Stimulated activated CD8-positive, alpha-beta memory T cell treated with anti-CD3 and anti-CD28 coated beads, Interleukin-4, amount 100 ng/mL, for 1 hour (primary cell): ENCODE measurements at places on chromosomes 3 and 15.

DNA sequence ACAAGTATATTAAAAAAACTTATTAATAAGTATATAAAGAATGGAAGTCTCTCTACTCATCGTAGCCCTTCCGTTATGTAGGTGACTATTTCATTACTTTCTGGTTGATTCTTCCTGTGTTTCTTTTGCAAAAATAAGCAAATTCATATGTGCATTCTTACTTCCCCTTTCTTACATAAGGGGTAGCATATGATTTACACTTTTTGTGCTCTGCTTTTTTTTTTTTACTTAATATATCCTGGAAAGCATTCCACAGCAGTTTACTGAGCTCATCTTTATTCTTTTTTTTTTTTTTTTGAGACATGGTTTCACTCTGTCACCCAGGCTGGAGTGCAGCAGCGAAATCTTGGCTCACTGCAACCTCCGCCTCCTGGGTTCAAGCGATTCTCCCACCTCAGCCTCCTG, 12.9 kb downstream of the SCAMP5 start:
- DNase-seq = no peak

GRCh38 chr3:47976135-47976732, 40.0 kb downstream of the MAP4 start:
- no peak for DNase-seq

GRCh38 chr3:30500666-30501399, 105.6 kb upstream of the TGFBR2 start:
- DNase-seq = no peak

DNA sequence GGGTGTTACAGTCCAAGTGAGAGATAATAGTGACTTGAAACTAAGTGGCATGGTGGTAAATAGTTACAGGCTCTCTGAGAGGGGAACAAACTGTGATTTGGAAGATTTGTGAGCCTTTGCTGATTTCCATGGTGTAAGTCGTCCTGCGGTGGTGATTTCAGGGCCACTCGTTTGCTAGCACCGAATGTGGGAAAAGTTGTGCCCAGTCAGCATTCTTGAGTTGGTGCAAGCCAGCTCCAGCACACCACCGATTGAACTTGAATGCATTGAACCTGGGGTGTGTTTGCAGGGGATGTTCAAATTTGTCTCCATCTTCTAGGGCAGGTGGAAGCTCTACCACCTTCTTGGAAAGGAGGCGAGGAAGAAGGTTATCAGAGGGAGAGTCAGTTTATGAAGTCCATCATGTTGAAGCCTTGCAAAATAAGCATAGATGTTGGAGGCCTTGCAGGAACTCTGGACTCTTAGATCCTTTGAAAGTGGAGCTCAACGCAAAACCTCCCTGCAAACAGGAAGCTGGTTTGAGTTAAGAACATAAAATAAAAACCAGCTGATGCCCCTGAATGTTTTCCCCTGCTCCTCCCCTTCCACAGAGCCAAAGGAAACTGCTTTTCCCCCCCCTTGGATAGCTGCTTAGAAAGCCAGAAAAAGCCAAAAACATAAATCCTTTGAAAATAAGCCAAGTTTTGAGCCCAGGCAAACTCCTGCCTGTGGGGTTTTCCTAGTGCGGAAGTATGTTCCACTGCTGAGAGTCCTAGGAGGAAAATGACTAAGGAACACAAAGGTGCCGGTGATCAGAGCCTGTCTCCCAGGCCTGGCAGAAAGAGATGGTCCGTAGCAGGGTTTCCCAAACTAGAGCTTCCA, 21.9 kb downstream of the MAPKBP1 start:
- DNase-seq = no peak

GRCh38 chr15:61556037-61556648, 327.0 kb upstream of the RORA start:
- DNase-seq = no peak

DNA sequence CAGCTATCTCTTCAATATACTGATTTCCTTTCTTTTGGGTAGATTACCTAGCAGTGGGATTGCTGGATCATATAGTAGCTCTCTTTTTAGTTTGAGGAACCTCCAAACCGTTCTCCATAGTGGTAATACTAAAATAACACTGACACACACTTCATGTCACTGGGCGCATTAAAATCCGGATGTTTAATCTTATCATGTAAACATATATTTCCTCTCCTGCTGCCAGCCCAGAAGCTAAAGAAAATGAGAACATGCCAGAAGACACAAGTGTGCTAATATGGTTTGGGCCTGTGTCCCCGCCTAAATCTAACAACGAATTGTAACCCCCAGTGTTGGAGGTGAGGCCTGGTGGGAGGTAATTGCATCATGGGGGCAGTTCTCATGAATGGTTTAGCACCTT, 23.6 kb upstream of the KCNMB2 start:
- no peak for DNase-seq

DNA sequence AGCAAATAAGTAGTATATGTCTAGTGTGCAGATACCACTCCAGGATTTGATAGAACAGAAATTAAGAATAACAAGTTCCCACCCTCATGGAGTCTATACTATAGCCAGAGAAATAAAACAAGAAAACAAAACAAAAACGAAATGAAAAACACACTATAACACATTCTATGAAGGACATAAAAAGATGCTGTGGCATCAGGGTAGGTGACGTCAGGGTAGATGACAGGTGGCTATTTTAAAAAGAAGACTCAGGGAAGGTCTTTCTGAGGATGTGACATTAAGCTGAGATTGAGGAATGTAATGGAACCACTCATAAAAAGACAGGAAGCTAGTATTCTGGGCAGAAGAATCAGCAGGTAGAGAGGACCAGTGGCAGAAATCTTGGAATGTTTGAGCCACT, 469.6 kb downstream of the RAP2B start:
- no peak for DNase-seq

DNA sequence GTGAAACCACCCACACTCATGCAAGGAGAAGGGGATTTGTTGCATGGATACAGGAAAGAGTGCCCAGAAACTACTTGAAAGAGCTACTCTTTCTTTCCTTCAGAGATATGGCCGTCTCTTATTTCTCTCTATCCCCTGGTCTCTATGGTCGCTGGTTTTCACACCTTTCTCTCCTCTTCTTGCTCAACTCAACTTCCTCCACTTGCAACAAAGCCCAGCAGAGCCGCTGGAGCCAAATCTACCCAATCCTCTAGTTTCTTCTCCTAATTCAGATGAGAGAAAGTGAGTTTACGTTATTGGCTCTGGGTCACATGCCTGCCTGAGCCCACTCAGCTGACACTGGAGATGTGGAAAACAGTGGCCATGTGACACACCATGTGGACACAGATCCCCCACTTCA, 215.2 kb downstream of the OSBPL10 start:
- DNase-seq = no peak

DNA sequence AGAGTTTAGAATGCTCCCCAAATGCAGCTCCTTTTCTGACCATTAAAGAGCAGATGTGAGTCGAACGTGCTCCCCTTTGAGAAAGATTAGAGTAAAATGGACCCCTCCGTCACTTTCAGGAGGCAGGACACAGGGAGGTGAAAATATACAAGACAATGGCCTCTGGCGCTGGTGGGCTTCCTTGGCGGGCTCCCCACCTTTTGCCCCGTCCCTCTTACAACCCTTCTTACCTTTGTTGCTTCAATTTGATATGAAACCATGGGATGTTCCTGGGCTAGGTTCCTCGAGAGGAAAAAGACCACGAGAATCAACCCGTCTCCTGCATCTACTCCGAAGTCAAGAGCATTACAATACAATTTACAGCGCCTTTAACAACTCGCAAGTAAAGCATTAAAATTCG, 214.2 kb downstream of the MEIS2 start:
- DNase-seq = no peak

DNA sequence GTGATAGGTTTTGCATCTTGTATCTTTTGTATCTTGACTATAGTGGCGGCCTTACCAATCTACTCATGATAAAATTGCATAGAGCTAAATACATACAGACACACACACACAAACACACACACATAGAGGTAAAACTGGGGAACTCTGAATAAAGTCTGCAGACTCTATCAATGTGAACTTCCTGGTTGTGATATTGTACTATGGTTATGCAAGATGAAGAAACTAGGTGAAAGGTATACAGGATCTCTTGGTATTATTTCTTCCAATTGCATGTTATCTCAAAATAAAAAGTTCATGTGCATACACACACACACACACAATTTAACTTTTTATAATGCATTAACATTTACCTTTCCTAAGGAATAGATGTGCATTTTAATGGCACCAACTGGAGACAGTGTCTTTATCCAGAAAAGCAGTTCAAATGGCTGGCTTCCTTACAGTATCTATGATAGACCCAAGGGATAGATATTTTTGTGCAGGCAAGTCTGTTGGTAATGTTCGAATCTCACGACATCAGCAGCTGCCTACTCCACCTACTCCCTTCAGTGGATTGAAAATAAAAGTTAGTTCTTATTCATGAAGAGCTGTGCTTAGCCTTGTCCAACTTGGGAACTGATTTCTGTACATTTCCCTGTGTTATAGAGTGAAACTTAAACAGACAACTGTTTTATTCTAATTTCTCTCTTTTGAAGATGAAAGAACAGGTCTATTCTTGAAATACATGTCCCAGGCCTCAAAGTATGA, 46.9 kb upstream of the SPRED1 start:
- no peak for DNase-seq

- no peak for DNase-seq
These were observed 79.7 kb upstream of the RASGRF1 start for GRCh38 chr15:79170256-79170664.

DNA sequence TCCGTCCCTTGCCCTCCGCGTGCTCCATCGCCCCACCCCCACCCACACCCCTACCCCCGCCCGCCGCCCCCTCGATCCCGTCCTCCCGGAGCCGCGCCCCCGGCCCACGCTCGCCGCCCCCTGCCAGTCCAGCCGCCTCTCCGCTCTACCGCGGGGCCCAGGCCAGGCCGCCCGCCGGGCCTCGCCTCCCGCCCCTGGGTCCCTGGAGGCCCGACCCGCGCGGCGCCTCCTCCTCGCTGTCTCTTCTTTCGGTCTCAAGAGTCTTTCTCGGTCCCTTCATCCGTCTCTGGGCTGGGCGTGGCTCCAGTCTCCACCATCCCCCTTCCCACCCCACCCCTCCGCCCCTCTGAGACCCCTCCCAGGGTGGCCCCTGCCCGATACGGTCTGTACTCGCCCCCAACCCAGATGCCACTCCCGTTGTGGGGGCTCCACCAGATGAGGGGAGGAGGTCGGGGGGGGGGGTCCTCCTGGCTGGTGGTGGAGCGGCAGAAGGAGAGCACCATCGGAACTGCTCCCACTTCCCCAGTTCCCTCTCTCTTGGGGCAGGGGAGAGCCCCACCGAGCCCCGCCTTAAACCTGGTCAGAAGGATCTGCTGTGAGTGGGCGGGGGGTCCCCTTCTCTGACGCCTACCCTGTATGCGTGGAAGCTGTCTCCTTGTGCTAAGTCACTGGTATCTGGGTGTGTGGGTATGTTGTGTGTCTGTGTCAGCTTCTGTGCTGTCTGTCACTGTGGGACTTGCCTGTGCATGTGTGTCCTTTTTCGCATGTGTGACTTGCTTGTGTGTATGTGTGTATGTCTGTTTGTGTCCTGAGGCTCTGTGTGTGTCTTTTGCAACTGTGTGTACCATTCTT, 1.0 kb downstream of the PRKCD start:
- no peak for DNase-seq

GRCh38 chr3:74535281-74535680, 79.2 kb downstream of the CNTN3 start:
- no peak for DNase-seq

- DNase-seq = no peak
These were observed 72.2 kb upstream of the EPHB3 start for GRCh38 chr3:184489268-184489841.

GRCh38 chr3:42823351-42823750, 14.1 kb downstream of the ACKR2 start:
- no peak for DNase-seq

GRCh38 chr3:177688152-177688551, 490.9 kb upstream of the TBL1XR1 start:
- DNase-seq = no peak

- DNase-seq = no peak
These were observed 5.2 kb downstream of the C3orf22 start for GRCh38 chr3:126553284-126554084.

GRCh38 chr3:23096041-23096440, 107.1 kb upstream of the UBE2E2 start:
- DNase-seq = no peak

GRCh38 chr3:99909714-99910495, 92.2 kb downstream of the CMSS1 start:
- no peak for DNase-seq

DNA sequence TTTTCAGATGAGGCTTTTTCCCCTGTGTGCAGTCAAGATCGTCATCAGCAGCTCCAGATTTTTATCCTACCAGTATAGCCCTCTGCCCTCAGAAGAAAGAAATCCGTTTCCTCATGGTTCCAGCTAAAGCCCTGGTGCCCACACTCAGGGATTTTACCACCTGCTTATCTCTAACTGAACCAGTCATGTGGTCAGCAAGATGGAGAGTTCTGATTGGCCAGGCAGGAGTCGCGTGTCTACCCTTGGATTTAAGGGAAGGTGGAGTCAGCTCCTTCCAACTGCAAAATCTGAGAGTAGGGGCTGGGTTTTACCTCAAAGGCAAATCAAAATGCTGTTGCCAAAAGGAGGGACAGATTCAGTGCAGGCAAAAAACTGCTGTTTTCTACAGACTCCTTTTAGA, 135.3 kb downstream of the LRTM1 start:
- DNase-seq = no peak

DNA sequence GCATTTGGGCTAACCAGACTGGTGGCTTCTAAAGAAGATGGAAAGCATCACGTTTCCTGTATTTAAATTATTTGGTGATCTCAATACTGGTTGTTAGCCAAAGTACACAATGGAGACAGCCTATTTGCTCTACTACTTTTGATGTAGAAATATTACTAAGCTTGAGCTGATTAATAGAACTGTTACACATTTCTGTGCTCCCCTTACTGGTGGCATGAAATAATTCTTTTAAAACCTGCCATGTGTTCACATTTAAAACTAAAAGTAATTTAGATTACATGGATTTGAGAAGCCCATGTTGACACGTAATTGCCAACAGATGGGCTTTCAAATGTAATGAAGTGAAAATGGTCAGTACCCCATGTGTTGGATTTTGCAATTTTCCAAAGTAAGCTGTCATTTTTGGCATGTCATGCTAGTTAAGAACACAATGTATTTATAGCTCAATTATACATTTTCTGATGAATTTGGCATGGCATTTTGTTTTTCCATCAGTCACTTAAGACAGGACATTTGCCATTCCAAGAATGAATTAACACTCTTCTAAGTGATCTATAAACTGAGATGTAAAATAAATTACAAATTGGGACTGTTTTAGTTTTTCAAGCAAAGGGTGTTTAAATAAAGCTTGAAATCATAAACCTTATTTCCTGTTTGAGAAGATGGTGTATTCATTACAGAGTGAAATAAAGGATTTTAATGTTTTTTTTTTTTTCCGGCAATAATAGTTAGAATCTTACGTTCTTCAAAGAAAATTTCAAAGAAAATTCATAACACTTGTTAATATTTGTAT, 10.8 kb upstream of the RARRES1 start:
- no peak for DNase-seq

DNA sequence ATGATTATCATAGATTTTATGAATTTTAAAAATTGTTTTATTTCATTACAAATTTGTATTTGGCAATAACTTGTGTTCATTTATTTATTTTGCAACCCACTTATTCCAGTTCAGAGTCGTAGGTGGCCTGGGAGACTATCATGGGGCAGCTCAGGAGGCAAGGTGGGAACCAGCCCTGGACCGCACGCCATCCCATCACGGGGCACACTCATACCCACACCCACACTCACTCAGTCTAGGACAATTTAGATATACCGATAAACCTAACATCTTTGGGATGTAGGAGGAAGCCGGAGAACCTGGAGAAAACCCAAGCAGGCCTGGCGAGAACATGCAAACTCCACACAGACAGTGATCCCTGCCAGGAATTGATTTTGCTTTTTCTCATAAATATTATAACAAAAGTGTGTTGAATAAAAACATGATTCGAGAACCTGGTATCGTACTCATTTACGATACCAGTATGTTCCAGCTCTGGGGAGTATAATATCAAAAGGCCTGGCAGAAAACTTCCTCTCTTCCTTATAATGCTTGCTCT, 205.3 kb downstream of the NFKBIZ start:
- no peak for DNase-seq
